NCI-H1436 (cell line): ENCODE measurements at places on chromosomes 7 and 10.

GRCh38 chr7:105250706-105251105 is 138.0 kb downstream of the SRPK2 start:
- no peak for DNase-seq

DNA sequence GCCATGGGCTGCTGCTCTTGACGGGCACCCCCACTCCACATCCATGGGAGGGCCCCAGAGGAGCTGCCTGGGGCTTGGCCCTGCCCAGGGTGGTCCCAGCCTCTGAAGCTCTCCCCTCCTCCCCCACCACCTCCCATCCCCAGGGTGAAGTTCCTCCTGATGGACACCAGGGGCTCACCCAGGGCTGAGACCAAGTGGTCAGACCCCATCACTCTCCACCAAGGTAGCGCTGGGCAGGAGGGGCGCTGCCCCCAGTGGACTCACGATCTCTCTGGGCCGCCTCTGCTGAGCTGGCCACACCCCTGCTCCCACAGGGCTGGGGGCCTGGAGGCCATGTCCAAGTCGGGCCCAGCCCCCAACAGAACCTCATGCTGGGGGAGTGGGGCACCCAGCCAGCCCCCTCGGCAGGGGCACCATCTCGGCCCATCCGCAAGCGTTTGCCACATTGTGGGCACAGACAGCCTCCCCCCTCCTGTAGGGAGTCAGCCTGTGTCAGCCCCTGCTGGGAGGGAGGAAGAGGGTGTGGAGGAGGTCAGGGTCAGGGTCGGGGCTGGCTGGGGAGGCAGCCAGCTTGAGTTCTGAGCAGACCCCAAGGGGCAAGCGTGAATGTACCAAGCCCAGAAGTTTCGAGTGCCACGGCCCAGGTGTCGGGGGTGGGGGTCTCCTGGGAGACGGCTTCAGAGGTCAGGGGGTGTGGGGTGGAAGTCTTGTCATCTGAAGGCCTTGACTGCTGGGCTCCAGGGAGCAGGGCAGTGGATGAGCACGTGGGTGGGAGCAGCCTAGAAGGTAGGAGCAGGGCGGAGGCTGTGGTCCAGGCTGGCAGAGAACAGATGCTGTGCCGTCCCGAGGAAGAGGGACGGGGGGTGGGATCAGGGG is 2.8 kb downstream of the UPK3B start:
- DNase-seq = no peak

DNA sequence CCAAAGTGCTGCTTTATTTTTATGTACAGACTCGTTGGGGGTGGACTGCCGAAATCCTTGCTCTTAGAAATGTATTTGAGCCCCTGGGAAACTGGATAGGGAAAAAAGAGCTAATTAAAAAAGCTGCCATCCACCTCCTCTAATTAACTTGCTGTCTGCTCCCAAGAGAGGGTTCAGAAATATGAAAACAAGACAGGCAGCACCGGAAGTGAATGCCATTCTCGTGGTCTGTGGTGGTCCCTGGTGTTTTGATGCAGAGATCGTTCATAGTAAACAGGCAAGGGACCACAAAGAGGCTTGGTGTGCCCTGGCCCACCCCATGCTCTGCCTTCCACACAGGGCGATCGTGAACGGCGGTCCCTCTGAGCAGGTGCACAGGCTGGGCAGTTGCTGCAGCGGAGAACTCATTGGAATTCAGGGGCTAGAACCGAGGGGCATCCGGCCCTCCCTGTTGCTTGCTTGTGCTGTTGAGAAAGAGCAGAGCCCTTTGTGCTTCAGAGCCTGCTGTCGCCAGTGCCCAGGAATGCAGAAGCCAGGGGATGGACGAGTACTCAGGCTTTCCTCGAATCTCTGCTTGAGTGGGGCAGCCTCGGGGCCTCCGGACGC is 79.1 kb upstream of the BTBD16 start:
- DNase-seq = no peak

DNA sequence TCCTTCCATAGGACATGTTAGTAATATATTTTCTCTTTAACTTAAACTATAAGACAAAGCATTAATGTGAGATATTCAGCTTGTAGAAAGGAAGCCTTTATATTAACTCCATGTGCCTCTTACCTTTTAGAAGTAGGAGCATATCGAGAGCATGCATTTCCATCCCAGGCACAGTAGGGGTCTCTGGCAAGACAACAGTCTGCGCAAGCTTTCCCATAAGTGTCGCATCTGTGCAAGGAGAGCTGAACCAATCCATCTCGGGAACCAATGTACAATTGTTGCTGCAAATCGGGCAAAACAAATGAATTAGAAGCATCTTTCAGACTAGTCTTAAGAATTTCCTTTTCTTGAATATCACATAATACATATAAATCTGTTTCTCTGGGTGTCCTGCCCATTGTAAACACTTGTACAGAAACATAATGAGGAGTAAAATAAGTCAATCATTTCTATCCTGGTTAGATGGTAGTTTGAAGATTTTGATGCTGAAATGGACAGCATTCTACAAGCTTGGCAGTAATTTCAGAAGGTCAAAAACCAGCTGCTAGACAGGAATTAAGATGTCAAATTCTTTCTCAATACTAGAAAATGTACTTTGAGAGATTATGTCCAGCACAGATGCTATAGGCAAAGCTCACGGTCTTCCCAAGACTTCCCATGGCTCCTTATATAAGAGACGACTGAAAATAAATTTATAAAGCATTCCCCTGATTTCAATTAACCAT is 171.8 kb downstream of the SEMA3D start:
- no peak for DNase-seq

DNA sequence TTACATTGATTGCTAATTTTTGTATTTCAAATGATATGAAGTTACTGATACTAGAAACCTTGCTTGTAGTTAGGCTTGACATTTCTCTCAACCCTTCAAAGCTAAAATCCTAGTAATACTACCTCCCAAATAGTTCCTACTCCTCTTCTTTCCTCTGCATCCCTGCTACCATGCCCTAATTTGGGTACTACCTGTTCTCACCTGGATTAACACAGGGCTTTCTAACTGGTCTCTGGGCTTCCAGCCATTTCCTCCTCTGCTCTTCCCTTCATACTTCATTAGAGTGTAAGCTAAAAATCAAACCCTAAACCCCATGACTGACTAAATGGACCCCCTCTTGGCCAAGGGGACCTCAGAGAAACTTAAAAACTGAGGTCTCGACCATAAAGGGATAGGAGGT is 112.4 kb downstream of the CHCHD3 start:
- DNase-seq = no peak

GRCh38 chr7:44223362-44224079 is 22.7 kb downstream of the YKT6 start:
- no peak for DNase-seq

- DNase-seq = no peak
Observed at GRCh38 chr10:54666192-54666591, 134.8 kb downstream of the PCDH15 start.

DNA sequence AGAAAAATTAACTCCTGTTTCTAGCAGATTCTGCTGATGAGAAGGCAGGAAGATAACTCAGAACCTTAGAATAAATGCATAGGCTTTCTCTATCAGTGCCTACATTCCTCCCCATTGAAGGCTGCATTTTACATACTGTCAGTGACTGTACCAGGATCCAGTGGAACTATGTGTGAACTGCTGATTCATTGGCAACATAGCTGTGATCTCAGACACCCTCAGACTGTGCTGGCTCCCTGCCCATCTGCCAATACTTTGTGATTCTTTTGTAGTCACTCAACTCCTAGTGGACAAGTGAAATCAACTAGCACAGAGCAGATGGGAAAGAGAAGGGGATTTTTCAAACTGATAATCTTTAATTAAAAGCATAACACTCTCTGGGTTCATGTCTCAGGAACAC is 375.8 kb downstream of the MDFIC start:
- no peak for DNase-seq

- no peak for DNase-seq
Observed at GRCh38 chr10:102492983-102493382, 9.5 kb downstream of the ACTR1A start.

DNA sequence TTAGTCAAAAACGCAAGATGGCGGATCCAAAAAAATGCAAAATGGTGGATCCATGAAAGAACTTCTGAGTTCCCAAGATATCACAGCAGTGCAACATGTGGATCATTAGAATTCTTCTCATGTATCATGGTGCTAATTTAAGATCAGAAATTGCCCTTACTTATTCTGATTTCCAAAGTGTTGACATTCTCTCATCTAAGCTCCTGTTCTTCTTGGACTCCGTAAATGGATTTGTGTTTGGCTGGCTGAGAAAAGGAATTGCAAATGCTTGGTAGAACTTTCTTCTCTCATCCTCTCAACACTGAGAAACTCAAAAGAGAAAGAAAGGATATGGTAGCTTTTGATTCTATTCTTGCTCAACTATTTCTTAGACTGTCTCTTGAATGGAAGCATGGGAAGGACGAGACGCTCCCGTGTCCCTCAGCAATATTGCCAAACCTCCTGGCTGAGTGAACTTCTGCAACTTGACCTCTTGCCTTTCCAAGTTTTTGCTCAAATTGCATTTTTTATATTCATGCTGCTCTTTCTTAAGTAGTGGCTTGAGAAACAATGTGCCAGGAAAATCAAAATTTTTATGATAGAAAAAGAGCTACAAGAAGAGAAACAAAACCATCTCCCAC is 44.7 kb downstream of the FRMD4A start:
- no peak for DNase-seq

GRCh38 chr10:97683556-97684367 is 3.3 kb downstream of the AVPI1 start:
- no peak for DNase-seq

DNA sequence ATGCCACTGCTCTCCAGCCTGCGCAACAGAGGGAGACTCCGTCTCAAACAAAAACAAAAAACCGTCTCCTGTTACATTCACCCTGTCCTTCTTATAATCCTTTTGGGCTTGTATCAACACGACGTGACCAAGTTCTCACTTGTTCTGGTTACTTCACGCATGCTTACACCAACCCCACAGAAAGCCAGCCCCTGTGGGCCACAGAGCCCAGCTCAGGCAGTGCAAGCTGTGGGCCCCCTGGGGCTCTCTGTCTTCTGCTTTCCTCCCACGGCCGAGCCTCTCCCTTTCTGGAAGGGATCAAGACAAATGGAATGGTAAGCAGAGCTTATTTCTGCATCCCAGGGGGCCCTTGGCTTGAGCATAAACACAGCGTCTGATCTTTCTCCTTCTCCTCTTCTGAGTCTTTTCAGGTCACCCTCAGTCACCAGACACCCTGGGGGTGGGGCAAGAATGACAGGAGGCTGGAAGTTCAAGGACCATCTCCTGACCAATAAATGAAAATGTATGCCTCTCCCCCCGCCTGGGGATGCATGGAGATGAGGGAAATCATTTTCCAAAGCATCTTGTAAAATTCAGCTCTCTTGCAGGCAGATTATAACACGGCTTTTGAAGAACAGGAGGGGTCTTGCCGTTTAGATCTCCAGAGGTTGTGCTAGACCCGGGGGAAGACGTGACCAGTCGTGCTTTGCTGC is 19.0 kb upstream of the TRIM56 start:
- no peak for DNase-seq

GRCh38 chr10:13473986-13474385 is 54.8 kb downstream of the BEND7 start:
- no peak for DNase-seq

DNA sequence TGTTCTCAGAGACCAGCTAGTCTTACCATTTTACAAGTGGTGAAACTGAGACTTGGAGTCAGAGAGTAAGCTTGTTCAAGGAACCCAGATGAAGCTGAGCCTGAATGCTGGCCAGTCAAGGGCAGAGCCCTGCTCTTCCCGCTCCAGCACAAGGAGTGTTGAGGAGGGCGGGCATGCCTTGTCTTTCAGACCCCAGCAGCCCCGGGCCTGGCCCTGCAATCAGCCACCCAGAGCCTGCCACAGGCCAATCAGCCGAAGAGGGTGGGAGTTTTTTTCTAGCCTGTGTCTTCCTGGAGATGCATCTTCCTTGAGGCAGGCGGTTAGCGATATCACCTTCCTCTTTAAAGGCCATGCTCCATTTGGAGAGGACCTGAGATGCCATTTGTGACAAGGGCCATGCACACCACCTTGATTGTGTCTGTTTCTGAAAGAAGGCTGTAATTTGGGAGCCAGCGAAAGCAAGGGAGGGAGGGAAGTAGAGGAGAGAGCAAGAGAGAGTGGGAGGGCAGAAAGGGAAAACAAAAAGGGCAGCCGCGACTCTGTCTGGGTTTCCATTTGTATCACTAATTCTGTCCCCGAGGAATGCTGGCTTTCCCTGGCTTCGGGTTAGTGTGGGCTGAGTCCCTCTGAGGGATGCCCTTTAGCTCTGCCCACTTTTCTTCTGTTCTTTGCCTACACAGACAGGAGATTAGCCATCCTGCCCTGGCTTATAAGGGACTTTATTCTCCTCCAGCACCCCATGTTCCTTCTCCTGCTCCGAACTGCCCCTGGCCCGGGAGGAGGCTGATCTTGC is 8.0 kb downstream of the CDH23 start:
- DNase-seq = no peak

GRCh38 chr7:123624527-123625183 is 23.0 kb downstream of the ASB15 start:
- DNase-seq = no peak

- peak; percentile 25 for DNase-seq
Observed at GRCh38 chr7:25845464-25845863, 306.5 kb upstream of the NFE2L3 start.

GRCh38 chr10:79336739-79337138 is 10.5 kb upstream of the PPIF start:
- no peak for DNase-seq

- no peak for DNase-seq
Observed at GRCh38 chr7:1096156-1097119, 8.5 kb downstream of the GPER1 start.

GRCh38 chr10:72126184-72126871 is 38.0 kb upstream of the SPOCK2 start:
- no peak for DNase-seq

- no peak for DNase-seq
Observed at GRCh38 chr10:42932735-42933447, 144.0 kb upstream of the RET start.

GRCh38 chr10:16792675-16793074 is 24.5 kb downstream of the RSU1 start:
- DNase-seq = no peak

DNA sequence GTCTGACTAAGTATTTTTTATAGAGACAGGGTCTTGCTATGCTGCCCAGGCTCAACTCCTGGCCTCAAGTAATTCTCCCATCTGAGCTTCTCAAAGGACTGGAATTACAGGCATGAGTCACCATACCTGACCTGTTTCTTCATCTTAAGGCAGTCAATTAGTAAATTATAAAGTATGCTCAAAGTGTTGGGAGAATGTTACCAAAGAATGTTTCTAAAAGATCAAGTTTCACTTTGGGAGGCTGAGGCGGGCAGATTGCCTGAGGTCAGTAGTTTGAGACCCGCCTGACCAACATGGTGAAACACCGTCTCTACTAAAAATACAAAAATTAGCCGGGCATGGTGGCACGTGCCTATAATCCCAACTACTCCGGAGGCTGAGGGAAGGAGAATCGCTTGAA is 117.0 kb downstream of the ALOX5 start:
- DNase-seq = no peak

DNA sequence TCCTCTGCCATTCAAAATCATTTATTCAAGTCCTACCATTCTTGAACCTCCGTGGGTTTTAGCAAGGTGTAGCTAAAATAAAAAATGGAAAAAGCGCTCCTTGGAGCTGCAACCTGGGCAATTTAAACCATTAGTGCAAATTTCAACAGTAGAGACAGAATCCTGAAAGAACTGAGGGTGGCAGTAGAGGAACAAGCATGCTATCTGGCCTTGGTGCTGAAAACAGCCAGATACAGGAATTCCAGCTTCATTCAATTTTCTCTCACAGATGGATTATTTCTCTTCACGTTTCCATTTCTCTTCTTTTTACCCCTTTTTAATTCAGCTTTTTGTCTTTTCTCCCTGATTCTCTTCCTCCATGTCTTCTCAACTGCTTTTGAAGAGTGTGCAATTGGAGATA is 77.7 kb downstream of the OTUD1 start:
- DNase-seq = no peak
